ENCODE measurements at places on chromosomes 4 and X.

GRCh38 chr4:46370531-46370930 is 19.4 kb downstream of the GABRA2 start:
- DNase-seq: no peak

- DNase-seq: no peak
These were observed 357.8 kb downstream of the MID1IP1 start for GRCh38 chrX:39158801-39159657.

GRCh38 chrX:106932960-106933537 is 12.8 kb downstream of the CLDN2 start:
- no peak for DNase-seq

GRCh38 chrX:154918060-154918483 is 31.9 kb downstream of the F8A1 start:
- peak; percentile 34 for DNase-seq

DNA sequence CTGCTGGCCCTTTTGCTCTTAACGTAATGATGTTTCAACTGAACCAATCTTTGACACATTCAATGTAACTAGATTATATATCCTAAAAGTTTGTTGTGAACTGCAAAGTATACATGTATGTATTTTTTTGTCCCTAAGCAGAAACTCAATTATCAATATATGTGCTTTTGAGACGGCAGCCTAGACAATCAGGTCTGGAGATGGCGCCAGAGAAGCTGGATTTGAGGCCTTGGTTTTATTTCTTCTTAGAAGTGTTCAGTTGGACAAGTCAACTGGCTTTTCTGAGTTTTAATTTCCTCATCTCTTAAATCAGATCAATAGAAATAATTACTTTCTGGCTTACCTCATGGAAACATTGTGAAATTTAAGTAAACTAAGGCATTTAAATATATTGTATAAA is 62.5 kb downstream of the DCAF8L1 start:
- no peak for DNase-seq

- DNase-seq: no peak
These were observed 2.2 kb downstream of the ZNF185 start for GRCh38 chrX:152899874-152900719.

- no peak for DNase-seq
These were observed 6.2 kb downstream of the JCHAIN start for GRCh38 chr4:70660106-70660505.

DNA sequence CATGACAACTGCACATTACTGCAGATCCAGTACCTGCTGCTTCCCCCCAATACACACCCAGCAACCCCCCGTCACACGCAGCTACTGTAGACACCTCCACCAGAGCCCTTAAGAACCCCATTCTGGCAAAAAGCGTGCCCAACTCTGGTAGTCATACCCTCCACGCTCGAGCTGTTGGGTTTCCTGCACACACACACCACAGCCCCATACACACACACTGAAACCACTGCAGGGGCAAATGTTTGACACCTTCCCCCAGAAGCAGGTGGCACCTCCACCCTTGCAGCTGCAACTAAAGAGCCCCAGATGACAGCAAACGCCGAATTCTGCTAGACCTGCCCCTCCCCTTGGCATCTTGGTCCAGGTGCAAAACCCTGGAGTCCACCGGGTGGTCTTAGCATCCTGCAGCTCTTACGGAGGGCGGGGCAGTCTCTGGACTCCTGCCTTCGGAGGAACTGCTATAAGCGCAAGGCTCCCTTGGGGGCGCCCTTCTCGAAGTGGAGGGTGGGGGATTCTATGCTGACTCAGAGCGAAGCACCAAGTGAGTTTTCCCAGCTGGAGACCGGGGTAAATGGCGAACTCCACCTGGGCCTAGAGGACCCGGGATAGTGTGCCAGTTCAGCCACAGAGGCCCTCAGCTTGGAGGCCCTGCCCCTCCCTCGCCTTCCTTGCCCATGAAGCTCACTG is 1.5 kb downstream of the FRMPD3 start:
- DNase-seq: no peak

- DNase-seq: no peak
These were observed 118.1 kb upstream of the TLR3 start for GRCh38 chr4:185950891-185951290.

- DNase-seq: no peak
These were observed 199.2 kb downstream of the RASL11B start for GRCh38 chr4:53061091-53061850.

DNA sequence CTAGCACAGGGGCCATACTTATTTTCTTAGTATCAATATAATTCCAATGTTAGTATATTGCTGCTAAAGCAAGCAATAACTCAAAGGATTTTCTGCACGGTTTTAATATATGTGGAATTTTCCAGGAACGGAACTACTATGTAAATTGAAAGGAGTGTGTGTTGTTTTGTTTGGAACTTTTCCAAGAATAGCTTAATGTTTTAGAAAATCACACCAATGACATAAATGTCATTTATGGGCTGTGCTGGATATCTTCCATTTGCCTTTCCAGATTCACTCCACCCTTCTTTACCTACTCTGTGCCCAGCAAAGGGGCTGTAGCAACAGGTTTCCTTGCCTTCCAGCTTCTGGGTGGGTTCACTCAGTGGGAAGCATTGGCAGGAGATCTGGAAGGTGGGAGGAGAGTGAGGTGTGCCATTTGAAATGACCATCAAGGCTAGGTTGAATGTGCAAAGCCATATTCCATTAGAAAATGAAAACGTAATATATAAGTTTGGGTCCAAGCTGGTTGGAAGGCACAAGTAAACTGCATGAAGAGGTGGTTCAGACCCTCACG is 25.2 kb upstream of the ZFX start:
- DNase-seq: no peak

All from brain pericyte (primary cell).